ENCODE measurements at places on chromosomes 11 and 22.

DNA sequence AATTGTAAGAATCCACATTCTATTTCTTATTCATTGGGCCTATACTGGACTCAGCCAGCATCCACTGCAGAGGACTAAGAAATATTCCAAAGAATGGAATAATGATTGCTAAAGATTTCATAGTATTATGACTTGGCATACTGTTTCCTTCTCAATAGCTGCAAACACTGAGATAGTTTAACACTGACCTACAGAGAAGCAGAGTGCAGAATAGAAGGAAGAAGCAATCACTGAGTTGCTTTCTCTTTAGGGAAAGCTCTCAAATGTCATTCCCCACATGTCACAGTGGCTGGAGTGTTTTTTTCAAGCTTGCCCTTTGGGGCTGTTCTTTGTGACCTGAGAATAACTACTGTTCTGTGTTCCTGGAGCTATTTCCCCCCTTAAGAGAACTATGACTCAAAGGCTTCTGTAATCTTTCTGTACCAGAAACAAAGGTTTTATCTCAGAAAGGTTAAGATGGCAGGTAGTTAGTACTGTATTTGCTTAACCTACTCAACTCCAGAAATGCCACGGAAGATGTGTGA lies 243.6 kb upstream of the LUZP2 start:
- no peak overlapping the region for H3K4me3 ChIP-seq
- no peaks in the 10 kb centered on the region for H3K4me1 ChIP-seq
- no peaks in the 10 kb centered on the region for H3K36me3 ChIP-seq
- no peak for DNase-seq

DNA sequence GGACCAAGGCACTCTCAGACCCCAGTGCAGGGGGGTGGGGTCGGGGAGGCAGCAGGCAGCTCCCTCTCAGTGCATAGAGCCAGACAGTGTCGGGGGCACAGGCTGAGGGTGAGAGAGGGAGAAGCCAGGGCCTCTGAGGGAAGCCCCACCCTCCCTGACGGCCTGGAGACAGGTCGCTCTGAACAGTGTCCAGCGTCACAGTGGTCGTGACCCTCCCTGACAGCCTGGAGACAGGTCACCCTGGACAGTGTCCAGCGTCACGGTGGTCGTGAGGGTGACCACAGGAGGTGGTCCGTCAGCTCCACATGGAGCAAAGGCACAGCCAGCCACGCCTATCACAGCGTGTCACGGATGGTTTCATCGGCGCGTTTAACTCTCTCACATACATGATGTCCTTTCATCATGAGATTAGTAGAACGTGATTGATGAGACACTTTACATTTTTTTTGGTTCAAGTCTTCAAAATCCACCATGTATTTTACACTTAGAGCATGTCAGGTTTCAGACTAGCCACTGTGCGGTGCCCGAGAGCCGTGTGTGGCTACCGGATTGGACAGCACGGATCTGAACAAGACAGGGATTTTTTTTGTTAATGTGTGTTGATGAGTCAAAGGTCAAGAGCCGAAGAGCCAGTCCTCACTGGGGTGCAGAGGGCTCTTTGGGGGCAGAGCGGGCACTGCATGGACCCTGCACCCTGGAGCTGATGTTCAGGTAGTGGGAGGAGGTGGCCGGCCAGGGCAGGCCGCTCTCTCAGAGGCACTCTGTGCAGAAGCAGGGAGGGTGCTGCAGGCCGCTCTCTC lies 23.9 kb upstream of the PANX2 start:
- DNase-seq, result no peak
- peaks cover 5% of the 10 kb centered on the region for H3K4me1 ChIP-seq
- H3K4me3 ChIP-seq, result no peak overlapping the region
- H3K27ac ChIP-seq, result no peak overlapping the region
- H3K36me3 ChIP-seq, result no peaks in the 10 kb centered on the region

DNA sequence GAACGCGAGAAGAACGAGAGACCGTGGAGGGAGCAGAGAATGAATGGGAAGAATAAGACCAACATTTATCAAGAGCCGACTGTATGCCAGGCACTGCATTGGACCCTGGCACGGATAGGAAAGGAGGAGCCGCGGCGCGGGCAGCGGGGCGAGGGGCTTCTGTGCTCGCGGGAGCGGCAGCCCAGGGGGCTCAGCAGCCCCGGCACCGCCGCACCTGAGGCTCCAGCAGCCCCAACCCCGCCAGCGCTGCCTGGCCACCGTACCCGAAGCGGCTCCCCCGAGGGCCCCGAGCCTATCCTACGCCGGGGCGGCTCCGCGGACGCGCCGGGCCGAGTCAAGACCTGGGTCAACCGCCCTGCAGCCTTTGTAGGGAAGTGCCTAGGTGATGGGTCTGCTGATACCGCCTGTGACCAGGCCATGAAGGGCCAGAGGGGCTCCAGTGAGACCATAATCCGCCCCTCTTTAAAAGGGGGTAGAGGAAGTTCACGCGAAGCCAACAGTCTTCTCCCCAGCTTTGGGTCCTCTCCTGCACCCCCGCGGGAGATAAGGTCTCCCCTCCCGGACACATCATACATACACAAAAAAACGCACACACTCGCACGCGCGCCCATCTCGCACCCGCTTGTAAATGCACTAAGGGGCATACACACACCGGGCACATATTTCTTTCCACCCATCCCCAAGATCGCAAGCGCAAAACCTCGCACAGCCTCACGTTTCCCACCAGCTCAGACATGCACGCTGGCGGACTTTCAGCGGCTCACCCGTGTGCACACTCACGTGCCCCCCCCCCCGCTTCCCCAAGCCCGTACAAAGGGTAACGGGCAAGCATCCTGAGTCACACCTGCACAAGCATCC lies 935 bp upstream of the RTN4RL2 start:
- H3K27me3 ChIP-seq, result peaks cover 19% of the 10 kb centered on the region
- H3K27ac ChIP-seq, result peak overlapping the region; percentile 35
- H3K4me1 ChIP-seq, result peaks cover 36% of the 10 kb centered on the region
- peak overlapping the region; percentile 92 for H3K4me3 ChIP-seq
- no peaks in the 10 kb centered on the region for H3K36me3 ChIP-seq

DNA sequence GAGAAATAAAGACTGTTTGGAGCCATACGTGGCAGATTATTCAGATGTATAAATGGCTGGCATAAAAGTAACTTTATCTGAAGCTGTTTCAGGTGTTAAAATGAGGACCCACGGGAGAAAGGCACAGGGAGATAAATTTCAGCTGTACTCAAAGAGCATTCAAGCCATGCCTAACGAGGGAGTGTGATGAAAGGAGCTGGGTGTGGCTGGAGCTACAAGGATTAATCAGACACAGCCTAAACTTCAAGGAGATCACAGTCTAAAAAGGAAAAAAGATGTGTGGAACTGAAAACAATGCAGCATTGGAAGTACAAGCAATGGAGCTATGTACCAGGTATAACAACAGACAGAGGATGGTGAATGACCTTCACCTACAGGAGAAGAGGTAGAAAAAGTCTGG lies 120.8 kb upstream of the APOA1 start:
- no peaks in the 10 kb centered on the region for H3K27me3 ChIP-seq
- no peak overlapping the region for H3K4me3 ChIP-seq
- peaks cover 32% of the 10 kb centered on the region for H3K4me1 ChIP-seq
- H3K36me3 ChIP-seq, result peaks cover 12% of the 10 kb centered on the region
- H3K27ac ChIP-seq, result no peak overlapping the region
- no peak for DNase-seq

DNA sequence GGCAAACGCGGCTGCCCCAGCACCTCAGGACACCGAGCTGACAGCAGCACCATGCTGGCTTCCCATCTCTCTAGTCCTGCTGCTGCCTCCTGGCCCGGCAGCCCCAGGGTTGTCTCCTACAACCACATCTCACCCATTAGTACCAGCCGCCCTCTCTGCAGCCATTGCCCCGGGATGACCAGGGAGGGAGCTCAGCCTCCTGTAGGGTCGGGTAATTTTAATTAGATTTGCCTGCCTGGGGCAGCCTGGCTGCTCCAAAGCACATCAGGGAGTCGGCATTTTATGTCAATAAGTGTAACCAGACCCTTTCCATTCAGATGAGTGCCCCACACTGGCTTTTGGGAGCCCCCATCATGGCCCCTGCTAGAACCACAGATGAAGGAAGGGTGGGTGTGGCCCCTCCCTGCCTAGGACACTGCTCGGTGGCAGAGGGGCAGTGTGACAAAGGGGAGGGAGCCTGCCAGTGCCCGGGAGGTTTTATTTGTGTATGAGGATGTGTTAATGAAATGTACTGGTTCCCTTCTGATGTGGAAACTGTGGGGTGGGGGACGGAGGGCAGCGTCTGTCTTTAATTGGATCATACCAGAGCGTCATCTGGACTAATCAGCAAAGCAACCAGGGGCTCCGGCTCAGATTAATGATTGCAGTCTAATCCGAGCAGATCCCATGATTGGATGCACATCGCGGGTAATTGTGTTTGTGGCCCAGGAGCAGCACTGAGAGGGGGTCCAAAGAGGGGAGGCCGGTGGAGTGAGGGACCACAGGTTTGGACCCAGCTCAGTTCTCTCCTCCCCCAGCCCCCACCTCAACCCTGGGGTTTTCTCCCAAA lies 125.3 kb downstream of the FEZ1 start:
- no peak overlapping the region for H3K27ac ChIP-seq
- no peak overlapping the region for H3K4me3 ChIP-seq
- DNase-seq, result no peak
- peaks cover 7% of the 10 kb centered on the region for H3K27me3 ChIP-seq

DNA sequence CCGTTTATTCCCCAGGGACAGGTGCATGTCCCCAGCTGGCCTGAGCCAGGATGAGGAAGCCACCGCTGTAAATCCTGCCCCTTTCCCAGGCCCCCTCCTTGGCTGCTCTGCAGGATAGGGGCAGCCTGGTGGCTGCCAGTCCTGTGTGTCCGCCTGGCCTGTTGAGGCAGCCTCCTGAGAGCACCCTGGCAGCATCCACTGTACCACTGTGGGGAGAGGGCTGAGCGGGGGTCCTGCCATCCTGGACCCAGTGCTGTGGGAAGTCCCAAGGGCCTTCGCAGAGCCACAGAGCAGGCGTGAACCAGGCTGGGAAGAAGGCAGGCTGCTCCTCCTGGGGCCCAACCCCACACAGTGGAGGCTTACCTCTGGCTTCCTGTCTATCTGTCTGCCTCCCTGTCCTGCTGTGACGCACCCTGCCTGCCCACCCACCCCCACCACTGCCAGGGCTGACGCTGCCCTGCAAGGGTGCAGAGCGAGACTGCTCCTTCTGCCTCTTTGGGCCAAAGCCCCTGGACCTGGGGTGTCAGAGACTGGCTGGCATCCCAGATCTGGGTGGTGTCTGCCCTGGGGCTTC lies 8.4 kb downstream of the KCTD17 start:
- H3K36me3 ChIP-seq, result peaks cover 4% of the 10 kb centered on the region
- H3K27me3 ChIP-seq, result no peaks in the 10 kb centered on the region
- H3K27ac ChIP-seq, result no peak overlapping the region
- no peak overlapping the region for H3K4me3 ChIP-seq
- peaks cover 12% of the 10 kb centered on the region for H3K4me1 ChIP-seq

GRCh38 chr11:61883327-61883726 lies 8.0 kb downstream of the FADS3 start:
- H3K27ac ChIP-seq, result no peak overlapping the region
- DNase-seq, result no peak
- H3K36me3 ChIP-seq, result no peaks in the 10 kb centered on the region
- H3K4me1 ChIP-seq, result peaks cover 22% of the 10 kb centered on the region
- peaks cover 8% of the 10 kb centered on the region for H3K27me3 ChIP-seq

- H3K27me3 ChIP-seq, result no peaks in the 10 kb centered on the region
- H3K27ac ChIP-seq, result peak overlapping the region; percentile 93
- no peak for DNase-seq
Measured at GRCh38 chr22:44497218-44497904, 672 bp downstream of the RTL6 start.

- H3K27me3 ChIP-seq, result peaks cover 19% of the 10 kb centered on the region
- H3K27ac ChIP-seq, result no peak overlapping the region
- no peaks in the 10 kb centered on the region for H3K36me3 ChIP-seq
Measured at GRCh38 chr11:46160100-46160499, 38.8 kb upstream of the PHF21A start.

DNA sequence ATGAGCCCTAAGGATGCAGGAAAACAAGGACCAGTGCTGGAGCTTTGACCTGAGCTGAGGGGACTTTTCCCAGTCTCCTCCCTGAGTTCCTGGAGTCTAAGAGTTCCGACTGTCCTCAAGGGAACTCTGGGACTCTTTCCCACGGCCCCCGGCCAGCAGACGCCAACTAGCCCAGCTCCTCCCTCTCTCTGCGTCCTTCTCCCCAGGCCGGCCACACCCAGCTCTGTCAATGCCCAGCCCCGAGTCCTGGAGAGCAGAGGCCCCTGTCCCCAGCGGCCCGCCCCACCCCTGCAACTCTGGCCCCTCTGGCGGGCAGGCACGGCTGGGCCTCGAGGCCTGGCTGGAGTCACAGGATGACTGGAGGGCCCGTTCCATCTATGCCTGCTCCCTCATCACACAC lies 29.8 kb downstream of the NECTIN1 start:
- H3K4me3 ChIP-seq, result no peak overlapping the region
- no peak overlapping the region for H3K27ac ChIP-seq
- no peaks in the 10 kb centered on the region for H3K36me3 ChIP-seq
- H3K27me3 ChIP-seq, result no peaks in the 10 kb centered on the region
- H3K4me1 ChIP-seq, result no peaks in the 10 kb centered on the region
- no peak for DNase-seq

GRCh38 chr22:23696326-23696851 lies 5.6 kb downstream of the RGL4 start:
- peaks cover 33% of the 10 kb centered on the region for H3K36me3 ChIP-seq
- no peaks in the 10 kb centered on the region for H3K27me3 ChIP-seq
- H3K4me1 ChIP-seq, result peaks cover 74% of the 10 kb centered on the region
- DNase-seq, result peak; percentile 89

DNA sequence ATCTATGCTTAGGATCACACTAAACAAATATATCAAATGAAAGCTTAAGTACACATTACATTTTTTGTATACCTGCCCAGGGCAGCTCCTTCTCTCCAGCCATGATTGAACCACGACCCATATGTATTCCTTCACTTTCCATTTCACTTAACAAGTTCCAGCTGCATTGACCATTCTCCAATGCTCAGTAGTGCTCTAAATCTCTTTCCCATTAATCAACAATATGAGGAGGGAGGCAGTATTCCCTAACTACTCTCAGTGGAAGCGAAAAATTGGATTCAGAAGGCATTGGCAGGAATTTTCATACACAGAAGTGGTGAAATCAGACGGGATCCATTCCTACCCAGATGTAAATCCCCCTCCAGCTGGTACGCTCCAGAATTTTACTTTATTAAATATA lies 372.0 kb upstream of the LUZP2 start:
- DNase-seq, result no peak
- H3K36me3 ChIP-seq, result no peaks in the 10 kb centered on the region
- H3K4me3 ChIP-seq, result no peak overlapping the region
- H3K27me3 ChIP-seq, result no peaks in the 10 kb centered on the region
- H3K27ac ChIP-seq, result no peak overlapping the region
- no peaks in the 10 kb centered on the region for H3K4me1 ChIP-seq

GRCh38 chr11:35247863-35248262 lies 108.9 kb downstream of the CD44 start:
- H3K4me1 ChIP-seq, result peaks cover 67% of the 10 kb centered on the region
- H3K36me3 ChIP-seq, result peaks cover 15% of the 10 kb centered on the region
- peak overlapping the region; percentile 75 for H3K4me3 ChIP-seq

DNA sequence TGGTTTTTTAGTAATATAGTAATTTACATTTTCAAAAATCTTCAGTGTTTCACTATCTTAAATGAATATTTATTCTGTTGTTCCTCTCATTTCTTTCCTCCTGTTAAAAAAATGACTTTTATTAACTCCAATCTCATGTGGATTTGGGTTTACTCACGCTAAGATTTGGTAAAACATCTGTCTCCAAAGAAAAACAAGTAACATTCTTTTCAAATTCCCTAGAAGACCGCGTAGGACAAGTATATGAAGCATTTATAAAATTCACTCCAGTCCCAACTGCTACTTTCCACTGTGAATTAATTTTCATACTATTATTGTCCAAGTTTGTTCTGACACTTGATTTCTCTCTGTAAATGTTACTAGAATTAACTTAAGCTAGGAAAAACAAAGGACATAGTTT lies 26.2 kb downstream of the SBF2 start:
- H3K27me3 ChIP-seq, result no peaks in the 10 kb centered on the region
- H3K4me1 ChIP-seq, result no peaks in the 10 kb centered on the region
- H3K36me3 ChIP-seq, result peaks cover 6% of the 10 kb centered on the region
- no peak overlapping the region for H3K4me3 ChIP-seq
